ENCODE measurements at places on chromosomes 16 and 17.

- no peak for DNase-seq
Observed at GRCh38 chr17:77884019-77884418, 74.5 kb upstream of the TNRC6C start.

DNA sequence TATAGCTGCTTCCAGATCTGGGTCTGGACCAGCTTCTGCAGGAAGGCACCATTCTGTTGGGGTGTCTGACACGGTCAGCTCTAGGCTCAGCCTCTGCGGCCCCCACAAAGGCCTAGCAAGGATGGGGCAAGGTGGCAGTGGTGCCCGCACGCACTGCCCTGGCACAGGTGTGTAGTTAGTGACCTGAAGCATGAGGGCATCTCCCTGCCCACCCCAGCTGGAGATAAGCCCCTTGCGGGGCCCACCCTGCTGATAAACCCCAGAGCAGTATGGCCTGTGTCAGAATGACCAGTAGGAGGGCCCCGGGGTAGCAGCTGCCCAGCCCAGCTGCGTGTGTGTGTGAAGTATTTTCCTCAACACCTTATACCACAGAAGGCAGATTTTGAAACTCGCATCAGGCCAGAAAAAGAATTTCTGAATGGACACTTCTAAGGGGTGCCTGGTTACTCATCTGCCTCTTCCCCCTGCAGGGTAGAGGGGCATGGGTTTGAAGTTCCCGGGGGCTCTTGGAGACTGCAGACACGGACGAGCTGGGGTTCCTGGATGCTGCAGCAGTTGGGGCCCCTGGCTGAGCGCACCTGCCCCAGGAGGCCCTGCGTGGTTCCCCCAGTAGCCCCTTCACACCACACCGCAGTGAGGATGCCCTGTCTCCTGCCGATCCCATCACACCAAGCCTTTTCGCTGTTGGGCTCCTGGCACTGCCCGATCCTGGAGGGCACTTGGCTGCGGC lies 4.5 kb downstream of the ARHGDIA start:
- DNase-seq, result no peak

- DNase-seq, result no peak
Observed at GRCh38 chr16:9125658-9126505, 34.4 kb downstream of the HAPSTR1 start.

GRCh38 chr16:81497690-81498089 lies 53.1 kb downstream of the CMIP start:
- no peak for DNase-seq

DNA sequence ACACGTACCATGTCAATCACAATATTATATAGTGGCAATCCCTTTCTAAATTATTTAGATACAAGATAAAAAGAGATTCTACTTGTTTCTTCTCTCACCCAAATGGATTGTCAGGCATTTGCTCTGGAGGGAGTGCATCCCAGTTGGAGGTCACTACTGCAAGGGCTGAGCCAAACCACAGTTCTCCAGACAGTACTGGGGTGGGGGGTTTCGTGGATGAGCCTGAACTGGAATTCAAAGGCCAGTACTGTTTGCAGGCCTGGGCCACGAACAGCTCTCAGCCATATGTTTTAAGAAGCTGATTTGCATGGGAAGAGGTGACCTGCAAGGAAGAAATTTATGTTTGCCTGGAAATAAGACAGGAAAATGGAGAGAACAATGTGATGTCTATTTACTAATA lies 314.9 kb downstream of the PMP22 start:
- no peak for DNase-seq

DNA sequence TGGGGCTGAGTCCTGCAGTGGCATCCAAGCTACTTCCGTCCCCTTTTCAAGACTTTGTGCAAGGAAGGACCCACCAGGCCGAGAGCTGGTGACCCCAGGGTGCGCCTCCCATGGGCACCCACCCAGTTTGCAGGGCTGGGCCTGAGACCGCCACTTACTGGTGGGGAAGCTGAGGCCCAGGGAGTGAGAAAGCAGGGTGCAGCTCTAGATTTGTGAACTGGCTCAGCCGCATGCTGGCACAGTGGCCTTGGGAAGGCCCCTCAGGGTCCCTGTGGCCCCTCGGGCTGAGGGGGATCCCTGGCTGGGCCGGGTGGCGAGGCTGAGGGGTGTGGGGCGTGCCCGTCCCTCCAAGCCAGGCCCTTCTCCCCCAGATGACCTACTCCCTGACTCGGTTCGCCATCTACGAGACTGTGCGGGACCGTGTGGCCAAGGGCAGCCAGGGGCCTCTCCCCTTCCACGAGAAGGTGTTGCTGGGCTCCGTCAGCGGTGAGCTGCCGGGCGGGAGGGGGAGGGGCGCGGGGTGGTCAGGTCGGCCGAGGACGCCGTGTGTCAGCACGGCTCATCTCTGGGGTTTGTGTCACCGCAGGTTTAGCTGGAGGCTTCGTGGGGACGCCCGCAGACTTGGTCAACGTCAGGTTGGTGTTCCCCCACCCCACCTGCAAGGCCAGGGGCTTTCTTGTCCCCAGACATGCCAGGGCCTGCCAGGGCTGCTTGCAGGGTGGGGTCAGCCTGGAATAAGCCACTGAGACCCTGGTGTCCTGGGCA lies 3.2 kb downstream of the SLC25A10 start:
- no peak for DNase-seq

DNA sequence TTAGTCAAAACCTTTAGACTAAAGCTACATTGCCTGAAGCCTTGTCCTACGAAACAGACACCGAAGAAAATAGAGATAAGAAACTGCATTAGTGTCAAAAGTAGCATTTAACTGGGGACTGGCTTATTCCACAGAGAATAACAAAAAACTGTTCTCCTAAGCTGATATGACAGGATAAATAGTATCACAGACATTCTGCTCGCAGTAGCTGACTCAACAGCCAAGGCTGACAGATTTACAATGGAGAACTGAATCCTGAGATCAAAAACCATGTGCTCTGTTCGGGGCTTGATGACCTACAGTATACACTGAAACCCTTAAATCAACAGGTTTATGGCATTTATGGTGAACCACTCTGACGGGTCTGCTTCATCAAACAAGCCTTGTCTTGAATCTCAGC lies 25.5 kb downstream of the ADAMTS18 start:
- no peak for DNase-seq

DNA sequence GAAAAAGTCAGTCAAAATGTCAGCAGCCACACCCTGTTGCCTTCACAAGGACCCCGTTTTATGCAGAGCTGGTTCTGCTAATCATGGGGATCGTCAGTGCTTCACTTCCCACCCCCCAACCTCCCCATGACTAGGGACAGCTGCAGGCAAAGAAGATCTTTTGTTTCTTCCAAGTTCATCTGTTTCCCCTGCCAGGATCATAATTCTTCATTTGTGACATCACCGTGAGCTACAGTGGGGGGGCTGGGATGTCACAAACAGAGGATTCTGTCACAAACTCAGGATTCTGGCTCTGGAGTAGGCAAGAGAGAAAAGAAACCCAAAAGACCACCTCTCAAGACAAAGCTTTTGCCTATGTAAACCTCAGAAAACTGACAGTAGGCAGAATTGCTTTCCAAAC lies 24.7 kb downstream of the DNAJC7 start:
- no peak for DNase-seq

GRCh38 chr16:88384222-88385111 lies 1.7 kb downstream of the ZNF469 start:
- no peak for DNase-seq
